B cell (primary cell): ENCODE measurements at places on chromosomes 1 and 21. TPM values are rescaled to one million over a fixed set of nuclear protein-coding genes. Genes with fewer than 3 reads are reported as not detected.

Gene GJA4
- total RNA-seq: not detected in 2 replicates

Gene TNFAIP8L2
- total RNA-seq: 14.9 and 17.6 TPM in 2 replicates

Gene CRP
- total RNA-seq: not detected in 2 replicates

Gene MIB2
- 95.9 and 98.1 TPM in 2 replicates for total RNA-seq

Gene MARK1
- total RNA-seq: 3.8 and 3.9 TPM in 2 replicates

Gene MATN1
- 1.7 and 3.2 TPM in 2 replicates for total RNA-seq

Gene APCS
- total RNA-seq: not detected in 2 replicates

Gene FAM163A
- total RNA-seq: not detected in 2 replicates
